ENCODE measurements at places on chromosomes 4 and X.

DNA sequence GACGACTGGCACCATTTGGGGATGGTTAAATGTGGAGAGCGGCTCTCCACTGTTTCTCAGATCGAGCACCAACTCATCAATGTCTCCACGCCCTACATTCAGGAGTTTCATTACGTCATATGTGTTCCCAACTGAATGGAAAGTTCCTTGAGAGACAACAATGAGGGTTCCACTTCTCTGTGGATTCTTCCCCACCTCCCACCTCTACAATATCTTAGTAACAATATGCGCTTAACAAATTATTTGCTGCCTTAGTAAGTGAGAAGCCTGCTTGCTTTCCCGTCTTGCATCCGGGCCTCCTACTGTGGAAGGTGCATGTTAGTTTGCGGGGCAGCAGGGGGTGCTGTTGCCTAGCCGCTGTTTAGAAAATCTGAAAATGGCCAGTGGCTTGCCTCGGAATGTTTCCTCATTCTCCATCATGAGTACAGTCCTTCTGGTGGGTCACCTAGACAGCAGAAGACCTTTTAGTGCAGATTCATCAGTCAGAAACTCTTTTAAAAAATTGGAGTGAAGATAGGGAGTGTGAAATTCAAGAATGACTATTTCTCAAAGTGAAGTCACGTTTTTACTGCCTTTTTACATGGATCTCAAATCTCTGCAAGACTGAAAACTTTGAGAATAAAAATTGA is 55.7 kb downstream of the PHOX2B start:
- no peak for DNase-seq

DNA sequence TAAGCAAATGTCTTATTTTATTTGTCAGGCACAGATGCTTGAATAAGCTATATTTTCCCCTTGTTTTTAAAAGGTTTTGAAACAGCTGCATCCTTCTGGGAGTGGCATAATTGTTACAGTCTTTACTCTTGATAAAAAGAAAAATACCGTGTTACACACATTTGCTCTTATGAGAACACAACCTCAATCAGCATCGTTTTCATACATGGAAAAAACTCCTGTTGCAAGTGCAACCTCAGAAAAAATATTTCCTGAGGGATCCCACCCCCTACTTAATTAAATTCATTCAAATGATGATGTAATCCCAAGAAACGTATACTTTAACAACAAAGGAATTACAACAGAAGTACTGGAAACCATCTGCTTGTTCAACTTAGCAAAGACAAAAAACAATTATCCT is 58.6 kb downstream of the SMAD1 start:
- DNase-seq = no peak

GRCh38 chrX:132738951-132739350 is 219.5 kb downstream of the HS6ST2 start:
- no peak for DNase-seq

DNA sequence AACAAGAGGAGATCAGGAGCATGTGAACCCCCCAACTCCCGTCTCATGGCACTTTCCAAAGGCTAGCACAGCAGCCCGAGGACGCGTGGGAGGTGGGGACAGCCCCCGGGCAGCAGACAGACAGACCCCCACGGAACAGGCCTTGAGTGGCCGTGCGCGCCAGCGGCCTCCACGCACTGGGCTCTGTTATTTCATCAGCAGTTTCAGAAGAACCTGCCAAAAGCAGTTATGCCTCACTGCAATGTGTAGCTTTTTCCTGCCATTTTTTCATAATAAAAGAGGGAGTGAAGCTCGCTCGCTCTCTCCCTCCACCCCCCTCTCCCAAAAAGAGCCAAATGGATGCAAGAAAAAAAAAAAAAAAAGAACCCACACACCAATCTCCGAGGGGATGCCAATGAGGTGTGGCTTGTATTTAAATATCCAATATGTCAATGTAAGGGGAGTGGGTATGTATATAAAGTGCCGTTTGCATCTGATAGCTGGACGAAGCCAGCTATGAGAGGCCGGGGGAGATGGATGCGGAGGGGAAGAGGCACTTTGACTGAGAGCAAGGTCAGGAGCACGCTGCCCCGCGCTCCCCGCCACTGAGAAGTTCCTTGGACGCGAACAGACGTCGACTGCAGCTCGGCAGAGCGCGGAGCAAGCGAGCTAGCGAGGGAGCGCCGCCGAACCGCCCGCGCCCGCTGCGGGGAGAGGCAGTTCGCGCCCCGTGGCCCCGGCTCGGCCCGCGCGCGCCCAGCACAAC is at the start of gene FGF16:
FGF16 (plus strand) TSS at position 482 of the 745 bp plus-strand sequence. CDS start 286 bp downstream, outside the sequence.
- no peak for DNase-seq

DNA sequence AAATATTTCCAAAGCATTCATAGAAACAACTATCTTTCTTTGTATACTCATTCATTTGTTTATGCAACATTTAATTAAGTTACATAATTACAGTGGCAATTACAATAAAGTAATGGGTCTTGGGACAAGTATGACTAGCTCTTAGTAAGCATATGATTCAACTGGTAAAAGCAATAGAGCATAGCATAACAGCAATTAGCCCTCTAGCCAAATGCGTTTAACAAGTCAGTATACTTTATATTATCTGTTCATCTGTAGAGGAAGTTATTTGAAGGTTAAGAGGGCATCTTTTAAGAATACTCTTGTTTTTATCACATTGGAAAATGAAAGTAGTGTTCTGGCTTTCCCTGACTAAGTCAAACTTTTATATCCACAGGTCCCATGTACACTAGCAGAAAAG is 198.1 kb upstream of the UGT8 start:
- no peak for DNase-seq

DNA sequence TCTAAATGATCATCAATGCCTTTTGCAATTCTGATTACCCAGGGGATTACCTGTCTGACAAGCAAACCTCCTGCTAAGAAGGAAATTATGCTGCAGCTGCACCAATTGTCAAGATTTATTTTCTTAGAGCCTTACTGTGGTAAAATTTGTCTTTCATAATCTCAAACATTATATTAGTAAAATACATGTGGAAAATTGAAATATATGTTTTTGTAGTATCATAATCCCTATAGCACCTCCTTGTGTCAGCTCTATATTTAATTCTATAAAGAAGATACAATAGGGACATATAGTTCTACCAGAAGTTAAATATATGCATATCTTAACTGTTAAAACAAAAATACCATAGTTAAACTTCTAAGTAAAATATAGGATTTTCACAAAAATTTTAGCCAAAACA is 655.6 kb upstream of the PCDH10 start:
- DNase-seq = no peak

GRCh38 chr4:87330761-87331160 is 8.1 kb upstream of the HSD17B13 start:
- DNase-seq = no peak

DNA sequence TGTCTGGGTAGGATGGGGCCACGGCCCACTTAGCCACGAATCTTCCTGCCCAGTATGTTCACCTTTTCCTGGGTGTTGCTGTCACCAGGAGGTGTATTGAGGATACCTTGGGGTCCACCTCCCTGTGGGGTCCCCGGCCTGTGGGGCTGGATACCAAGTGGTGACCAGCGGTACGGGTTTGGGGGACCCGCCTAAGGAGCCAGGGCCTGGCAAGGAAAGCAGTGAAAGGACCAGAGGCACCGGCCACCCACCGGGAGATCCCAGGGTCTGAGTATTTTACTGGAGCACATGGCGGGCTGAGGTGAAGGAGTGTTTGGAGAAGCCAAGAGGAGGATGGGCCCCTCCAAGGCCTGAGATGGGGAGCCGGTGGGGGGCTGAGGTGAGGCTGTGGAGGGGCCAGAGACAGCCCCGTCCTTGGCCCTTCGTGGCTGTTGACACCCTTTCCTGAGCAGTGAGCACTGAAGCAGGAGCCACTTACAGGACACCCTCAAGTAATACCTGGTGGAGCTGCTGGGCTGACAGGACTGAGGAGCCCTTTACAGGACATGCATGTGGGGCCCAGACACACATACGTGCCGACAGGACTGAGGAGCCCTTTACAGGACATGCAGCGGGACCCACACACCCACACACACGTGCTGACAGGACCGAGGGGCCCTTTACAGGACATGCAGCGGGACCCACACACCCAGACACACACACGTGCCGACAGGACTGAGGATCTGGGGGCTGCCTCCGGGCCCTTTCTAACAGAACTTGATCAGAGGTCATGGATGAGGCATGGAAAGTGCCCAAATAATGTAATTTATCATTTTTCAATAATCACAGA is 38.4 kb downstream of the TMEM271 start:
- DNase-seq = no peak

GRCh38 chrX:154304846-154305245 is 9.3 kb downstream of the TKTL1 start:
- DNase-seq = no peak

DNA sequence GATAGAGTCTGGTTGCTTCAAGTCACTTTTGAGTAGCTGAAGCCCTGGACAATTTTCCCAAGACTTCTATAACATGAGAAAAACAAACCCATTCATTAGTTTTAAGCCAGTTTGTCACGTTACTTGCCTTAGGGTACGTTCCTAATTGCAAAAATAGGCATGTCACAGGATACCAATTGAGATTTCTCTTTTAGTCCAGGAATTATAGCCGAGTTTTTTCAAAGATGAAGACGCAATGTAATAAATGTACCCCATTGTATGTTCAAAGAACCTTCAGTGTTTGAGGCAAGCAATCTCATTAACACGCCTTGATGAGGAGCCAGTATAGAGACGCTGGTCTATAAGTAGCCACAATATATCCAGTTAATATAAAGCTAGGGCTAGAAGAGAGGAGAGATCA is 534.2 kb downstream of the INPP4B start:
- DNase-seq = no peak

GRCh38 chr4:10917566-10917965 is 233.0 kb upstream of the CLNK start:
- no peak for DNase-seq

- no peak for DNase-seq
Measured at GRCh38 chrX:31093639-31093975, 21.8 kb upstream of the FTHL17 start.

- no peak for DNase-seq
Measured at GRCh38 chr4:7872264-7872771, 67.3 kb downstream of the AFAP1 start.

GRCh38 chrX:149871940-149872339 is 9.0 kb upstream of the MAGEA8 start:
- no peak for DNase-seq

DNA sequence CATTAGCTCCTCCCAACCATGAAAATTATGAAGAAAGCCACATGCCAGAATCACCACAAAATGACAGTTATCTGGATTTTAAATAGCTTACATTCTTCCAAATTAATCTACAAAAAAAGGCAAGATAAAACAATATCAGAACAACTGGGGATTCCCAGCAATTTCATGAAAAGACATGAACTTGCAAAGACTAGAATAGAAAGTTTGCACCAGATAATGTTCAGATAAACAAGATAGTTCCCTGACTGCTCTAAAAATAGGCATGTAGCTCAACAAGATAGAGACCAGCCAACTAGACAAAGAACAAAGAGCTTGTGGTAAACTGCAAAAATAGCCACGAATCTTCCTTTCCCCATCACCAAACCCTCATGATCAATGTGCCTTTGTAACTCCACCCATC is 30.3 kb upstream of the DDX53 start:
- no peak for DNase-seq

- no peak for DNase-seq
Measured at GRCh38 chr4:14277505-14277904, 650.0 kb upstream of the BOD1L1 start.

DNA sequence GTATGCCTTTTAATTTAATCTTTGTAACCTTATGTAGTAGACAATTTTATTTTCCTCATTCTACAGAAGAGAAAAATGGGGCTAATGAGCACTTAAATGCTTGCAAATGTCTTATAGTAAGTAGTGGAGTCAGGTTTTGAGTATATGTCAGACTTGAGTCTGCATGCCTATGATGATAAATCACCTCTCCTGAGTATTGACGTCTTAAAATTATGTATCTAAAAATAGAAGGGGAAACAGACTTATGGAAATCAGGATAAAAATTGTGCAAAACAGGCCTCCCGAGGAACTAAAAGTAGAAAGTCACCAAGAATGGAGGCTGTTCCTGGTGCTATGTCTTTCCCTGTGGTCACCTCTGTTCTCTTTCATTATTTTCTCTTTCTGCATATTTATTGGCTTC is 92.7 kb downstream of the STIM2 start:
- DNase-seq = no peak

- no peak for DNase-seq
Measured at GRCh38 chr4:26372525-26373172, 51.8 kb downstream of the RBPJ start.

- no peak for DNase-seq
Measured at GRCh38 chrX:19446397-19446796, 68.9 kb downstream of the MAP3K15 start.

GRCh38 chr4:30396772-30397475 is 323.2 kb upstream of the PCDH7 start:
- no peak for DNase-seq

- DNase-seq = no peak
Measured at GRCh38 chr4:21992330-21992729, 43.8 kb upstream of the KCNIP4 start.

- DNase-seq = no peak
Measured at GRCh38 chrX:9581771-9582385, 117.0 kb downstream of the TBL1X start.

DNA sequence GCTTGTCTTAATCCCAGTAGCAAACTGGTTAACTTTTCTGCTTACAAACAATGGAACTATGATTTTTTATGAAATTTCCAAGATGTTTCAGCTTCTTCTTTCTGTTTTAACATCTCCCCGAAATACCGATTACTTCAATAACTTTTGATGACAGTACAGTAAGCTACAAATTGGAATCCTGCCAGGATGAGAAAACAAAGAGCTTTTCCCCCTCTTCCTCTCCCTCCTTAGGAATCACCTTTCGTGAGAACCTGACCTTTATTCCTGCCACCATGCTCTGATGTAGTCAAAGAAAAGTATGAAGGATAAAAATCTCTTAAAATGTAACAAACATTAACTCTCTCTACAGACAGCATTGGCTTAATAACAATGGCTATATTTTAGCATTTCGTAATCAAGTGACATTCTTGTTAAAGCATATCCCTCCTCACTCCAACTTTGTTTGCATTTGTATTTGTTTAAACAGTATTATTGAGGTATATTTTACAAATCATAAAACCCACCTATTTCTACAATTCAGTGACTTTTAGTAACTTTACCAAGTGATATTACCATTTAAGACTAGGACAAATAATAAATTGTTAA is 148.7 kb upstream of the NAP1L5 start:
- DNase-seq = no peak

DNA sequence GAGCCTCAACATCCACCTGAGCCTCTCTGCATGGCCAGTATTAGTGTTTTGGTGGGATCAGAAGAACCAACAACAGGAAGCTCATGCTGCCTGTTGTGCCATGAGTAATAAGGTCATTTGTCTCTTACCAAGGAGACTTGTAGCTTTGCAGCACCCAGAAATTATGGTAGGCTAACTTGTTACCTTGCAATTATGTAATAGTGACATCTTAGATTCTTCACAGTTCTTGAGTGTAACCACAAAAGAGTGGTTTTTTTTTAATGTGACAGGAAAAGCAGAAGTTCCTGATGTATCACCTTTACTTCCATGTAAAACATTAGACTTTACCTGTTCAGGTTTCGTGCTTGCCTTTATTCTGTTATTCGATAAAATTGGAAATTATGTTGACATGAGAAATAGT is 263.9 kb upstream of the CXXC4 start:
- DNase-seq = no peak

- DNase-seq = no peak
Measured at GRCh38 chr4:76977736-76978350, 28.3 kb downstream of the SEPTIN11 start.

- no peak for DNase-seq
Measured at GRCh38 chrX:75655627-75656026, 129.4 kb downstream of the MAGEE2 start.

GRCh38 chr4:73891326-73891725 is 22.1 kb downstream of the CXCL1 start:
- DNase-seq = no peak

Data from RWPE2 (cell line).